ENCODE measurements at places on chromosomes 5 and 9.

DNA sequence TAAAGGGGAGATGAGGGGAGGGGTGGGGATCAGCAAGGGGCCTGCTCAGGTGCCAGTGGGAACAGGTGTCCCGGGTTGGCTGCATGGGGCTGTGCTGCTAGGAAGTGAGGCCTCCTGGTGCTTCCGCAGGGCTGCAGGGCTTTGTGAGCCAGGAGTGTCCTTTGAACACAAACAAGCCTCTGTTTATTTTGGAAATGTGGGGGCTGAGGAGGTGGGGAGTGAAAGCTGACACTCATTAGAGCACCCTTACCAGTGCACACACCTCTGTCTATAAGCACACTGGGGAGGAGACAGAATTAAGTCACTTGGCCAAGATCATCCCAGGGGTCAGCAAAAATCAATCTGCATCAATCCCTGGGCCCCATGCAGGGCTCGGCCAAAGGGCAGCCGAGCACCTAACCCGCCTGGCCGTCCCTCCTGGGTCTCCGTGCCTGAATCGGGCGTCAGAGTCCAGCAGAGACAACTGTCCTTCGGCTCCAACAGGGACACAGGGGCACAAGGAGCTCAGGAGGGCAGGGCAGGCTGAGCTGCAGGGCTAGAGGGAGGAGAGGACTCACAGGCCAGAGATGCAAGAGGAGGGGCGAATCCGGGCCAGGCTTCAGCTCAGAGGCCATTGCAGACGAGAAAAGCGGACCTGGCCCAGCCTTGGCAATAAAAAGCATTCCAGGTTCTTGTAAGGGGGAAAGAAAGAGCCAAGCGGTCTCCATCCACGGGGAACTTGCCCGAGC, 99.8 kb downstream of the VAV2 start:
- no peak for DNase-seq

GRCh38 chr9:117691367-117691766, 12.8 kb upstream of the TLR4 start:
- no peak for DNase-seq

DNA sequence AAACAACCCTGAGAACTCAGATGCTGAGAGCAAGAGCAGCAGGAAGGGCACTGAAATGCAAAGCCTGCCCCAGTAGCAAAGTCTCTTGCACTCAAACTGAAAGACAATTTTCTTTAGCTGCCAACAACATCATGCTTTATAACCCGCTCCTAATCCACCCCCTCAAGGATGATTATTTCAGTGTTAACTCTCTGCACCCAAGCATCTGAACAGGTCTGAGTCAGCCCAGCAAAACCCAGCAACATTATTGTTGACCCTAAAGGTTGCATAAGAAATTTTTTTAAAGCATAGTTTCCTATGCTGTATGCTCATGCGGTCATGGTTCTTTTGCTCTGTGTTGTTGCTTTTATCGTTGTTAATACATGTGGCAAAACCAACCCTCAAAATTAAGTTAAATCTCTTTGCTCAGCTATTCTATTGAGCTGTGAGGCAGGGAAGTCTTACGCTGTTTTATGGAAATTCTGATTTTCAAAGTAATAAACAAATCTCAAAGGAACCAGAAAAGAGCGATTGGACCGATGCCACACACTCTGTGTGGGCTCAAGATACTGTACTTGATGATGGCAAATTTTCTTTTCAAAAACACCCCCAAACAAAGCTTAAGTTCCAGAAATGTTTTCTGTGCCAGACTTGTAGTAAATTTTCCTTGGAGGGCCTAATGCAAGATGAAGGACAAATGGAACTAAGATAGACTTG, 440.6 kb upstream of the MPDZ start:
- no peak for DNase-seq

GRCh38 chr5:14364576-14365472, 216.8 kb upstream of the OTULINL start:
- DNase-seq = no peak

DNA sequence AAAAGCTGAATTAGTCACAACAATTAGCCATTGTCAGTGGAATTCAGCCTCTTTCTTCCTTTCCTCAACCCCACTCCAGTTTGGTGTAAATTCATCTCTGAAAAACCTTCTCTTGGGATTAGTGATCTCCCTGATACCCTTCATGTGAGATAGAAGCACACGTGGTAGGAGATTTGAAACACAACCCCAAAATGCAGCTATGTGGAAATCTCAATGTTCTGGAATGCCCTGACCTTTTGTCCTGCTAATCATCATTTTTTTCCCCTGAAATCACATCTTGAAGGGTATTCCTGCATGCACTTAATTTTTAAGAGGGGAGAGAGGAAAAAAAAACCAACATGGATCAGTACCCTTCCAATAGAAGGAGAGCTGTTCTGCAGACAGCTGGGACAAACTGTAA, 612.6 kb downstream of the EBF1 start:
- DNase-seq = no peak

DNA sequence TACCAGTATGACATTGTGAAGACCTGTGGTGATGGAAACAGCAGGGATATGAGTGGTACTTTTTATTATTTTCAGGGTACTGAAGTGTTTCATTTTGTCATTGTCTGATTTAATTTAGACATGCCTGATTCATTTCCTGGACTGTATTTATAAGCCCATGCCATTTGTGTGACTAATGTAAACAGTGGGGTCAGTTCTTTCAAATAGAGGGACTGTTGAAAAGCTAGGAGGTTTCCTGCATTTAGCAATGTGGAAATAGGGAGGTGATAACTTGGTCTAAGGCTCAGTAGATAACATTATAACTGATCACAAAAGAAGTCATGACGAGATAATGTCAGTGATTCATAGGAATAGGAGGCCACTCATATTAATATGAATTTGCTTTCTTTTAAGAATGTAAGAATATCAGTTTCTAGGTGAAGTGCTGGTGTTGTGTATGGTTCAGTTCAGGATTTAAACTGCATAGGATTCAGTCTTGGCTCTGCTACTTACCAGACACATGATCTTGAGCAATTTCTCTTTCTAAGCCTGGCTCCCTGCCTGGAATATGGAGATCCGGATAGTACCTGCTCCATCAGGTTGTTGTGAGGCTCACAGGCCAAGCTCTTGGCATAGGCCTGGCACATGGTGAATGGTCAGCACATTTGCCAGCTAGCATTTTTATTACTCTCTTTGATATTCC, 7.5 kb downstream of the RASGRF2 start:
- no peak for DNase-seq

GRCh38 chr5:132279801-132280200, 14.4 kb upstream of the SLC22A4 start:
- no peak for DNase-seq

GRCh38 chr5:166119506-166119905, 2171.9 kb upstream of the WWC1 start:
- DNase-seq = no peak

DNA sequence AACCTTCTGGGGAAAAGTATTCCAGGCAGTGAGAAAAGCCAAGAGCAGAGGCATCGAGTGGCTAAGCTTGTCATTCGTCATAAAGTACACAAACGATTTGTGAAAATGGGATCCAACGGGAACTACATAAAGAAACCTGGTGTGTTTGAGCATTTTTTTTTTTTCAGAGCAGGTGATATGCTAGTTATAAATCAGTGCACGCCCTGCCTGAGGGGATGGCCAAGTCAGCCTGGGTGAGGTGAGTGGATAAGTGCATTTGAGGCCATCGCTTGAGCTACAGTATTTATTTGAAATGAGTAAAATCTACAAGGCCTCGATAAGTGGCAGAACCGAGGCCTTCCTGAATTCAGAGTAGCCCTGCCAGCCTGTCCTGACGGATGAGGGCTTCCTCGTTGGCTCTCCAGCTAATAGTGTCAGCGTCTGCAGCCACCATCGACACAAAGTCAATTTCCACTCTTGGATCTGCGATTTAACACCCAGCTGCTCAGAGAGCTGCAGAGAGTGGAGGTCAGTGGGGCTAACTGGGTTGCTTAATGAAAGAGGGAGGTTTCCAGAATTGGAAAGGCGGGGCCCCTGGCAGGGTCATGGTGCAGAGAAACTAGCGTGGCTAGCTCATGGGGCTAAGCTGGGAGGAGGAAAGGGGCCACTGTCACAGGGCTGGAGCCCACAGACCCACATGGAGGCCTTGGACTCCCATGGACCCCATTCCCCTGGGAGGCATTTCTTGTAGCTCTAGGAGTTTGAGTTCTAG, 27.3 kb downstream of the PPARGC1B start:
- DNase-seq = no peak

- DNase-seq = no peak
These were observed 164.6 kb upstream of the MEF2C start for GRCh38 chr5:89047571-89047970.

- DNase-seq = no peak
These were observed 17.8 kb downstream of the DIMT1 start for GRCh38 chr5:62385816-62386400.

- DNase-seq = no peak
These were observed 45.3 kb downstream of the RAPGEF6 start for GRCh38 chr5:131589510-131590348.

GRCh38 chr9:96686638-96687335, 31.7 kb upstream of the PRXL2C start:
- peak; percentile 2 for DNase-seq

- no peak for DNase-seq
These were observed 19.5 kb downstream of the BTNL9 start for GRCh38 chr5:181059297-181060230.

DNA sequence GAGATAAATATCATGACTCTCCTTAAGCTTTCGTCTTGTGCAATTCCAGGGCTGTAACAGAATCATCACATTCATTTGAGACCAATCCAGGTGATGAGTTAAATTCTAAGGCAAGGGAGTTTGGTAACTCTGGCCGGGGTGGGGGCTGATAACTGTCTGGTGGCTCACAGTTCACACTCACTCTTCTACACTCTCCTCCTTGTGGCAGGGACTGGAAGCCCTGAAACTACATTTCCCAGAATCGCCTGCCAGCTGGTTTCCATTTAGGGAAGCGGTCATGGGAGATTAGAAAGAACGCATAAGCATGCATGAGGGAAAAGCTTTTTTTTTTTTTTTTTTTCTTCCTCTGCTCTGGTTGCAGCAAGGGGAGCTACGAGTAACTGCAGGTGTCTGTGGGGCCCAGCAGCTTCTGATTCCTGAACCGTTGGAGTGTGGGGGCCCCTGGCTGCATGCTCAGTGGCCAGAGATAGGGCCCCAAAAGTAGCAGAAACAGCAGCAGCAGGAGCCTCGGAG, 154.8 kb upstream of the TBC1D2 start:
- DNase-seq = peak; percentile 24

GRCh38 chr9:89777544-89777943, 172.7 kb downstream of the GADD45G start:
- DNase-seq = no peak

- DNase-seq = no peak
These were observed 48.6 kb upstream of the VDAC1 start for GRCh38 chr5:134053314-134053839.

GRCh38 chr9:29129763-29130162, 1556.5 kb upstream of the C9orf72 start:
- DNase-seq = no peak

DNA sequence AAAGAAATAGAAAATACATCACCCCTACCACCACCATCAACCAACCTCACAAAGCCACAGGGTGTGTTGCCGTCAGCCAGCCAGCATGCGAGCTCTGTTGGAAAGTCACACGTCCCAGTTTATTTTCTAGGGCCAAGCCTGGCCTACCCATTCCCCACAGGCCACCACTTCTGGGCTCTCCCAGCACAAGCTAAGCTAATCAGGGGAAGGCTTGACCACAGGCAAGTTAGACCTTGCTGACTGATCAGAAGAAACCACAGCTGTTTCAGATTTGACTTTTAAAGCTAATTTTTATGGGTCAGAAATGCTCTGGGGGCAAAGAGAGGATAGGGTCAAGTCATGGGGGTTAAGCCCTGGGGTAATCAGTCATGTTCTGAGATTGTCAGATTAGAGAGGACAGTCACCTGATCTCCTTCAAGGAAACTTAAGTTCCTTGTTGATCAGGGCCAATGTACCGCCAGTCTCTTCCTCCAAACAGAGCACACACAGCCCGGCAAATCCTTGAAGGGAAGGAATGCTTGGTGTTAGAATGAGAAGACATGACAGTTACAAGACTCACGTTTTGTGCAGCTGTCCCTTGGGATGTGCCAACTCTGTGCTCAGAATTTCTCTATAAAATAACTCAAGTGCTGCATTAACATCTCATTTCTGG, 7.6 kb downstream of the SHB start:
- DNase-seq = no peak

DNA sequence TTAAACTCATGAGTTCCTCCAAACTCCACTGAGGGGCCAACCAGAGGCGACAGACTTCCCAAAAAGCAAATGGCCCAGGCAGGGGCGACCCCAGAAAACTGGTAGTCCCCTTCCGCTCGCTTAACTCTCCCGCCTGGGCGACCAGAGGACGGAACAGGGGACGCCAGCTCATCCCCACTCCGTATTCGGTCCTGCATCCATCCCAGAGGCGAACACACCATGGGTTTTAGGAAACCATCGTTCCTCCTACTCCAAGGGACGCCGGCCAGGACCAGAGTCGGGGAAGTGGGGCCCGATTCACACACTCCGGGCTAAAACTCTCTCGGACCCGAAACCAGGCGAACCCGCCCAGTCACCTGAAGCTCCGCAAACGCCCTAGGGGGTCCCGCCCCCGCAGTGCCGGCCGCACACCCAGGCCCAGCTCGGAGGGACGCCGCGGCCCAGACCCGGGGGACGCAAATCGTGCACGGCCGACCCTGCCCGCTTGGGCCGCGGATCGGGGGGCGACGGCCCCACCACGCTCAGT, 478 bp downstream of the TEX10 start:
- DNase-seq = no peak

DNA sequence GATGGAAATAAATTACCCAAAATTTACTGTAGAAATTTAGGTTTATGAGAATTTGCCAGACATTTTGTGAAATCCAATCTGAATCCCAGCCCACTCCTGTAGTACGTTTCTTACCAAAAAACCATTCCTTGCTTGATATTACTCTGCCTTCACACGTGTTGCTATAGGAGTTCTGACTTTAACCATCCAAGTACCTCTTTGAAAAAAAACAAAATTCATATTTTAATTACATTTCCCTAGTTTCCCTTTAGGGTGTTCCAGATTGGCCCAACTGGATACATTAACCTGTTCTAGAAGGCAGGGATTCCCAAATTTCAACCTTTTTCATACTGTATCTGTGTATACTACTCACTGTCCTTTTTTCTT, 1.4 kb upstream of the PJA2 start:
- DNase-seq = no peak

DNA sequence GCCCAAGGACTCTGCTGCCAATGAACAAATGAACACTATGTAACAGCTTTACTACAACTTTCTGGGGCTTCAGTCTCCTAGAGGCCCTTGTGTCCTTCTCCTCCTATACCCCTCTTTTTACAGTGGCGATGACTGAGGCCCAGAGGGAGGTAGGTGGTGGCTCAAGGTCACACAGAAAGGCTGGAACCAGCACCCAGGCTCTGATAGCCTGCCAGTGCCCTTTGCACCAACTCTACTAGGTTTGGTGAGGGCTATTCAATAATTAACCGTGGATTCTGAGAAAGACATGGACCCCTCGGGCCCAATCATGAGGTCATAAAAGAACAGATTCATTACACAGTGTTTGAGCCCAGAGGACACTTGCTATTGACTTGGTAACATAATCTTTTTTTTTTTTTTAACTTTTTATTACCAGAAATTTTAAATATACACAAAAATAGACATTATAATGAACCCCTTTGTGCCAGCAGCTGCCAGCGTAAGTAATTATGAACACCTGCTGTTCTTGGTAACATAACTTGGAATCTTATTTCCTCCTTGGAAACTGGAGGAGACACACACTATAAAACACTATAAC, 6.1 kb upstream of the ALDH1B1 start:
- no peak for DNase-seq

GRCh38 chr9:76358628-76359280, 35.5 kb downstream of the RFK start:
- no peak for DNase-seq
